ENCODE measurements at places on chromosomes 3 and 15.

- DNase-seq: peak; percentile 56
Measured at GRCh38 chr3:138082085-138082991, 33.1 kb downstream of the DZIP1L start.

DNA sequence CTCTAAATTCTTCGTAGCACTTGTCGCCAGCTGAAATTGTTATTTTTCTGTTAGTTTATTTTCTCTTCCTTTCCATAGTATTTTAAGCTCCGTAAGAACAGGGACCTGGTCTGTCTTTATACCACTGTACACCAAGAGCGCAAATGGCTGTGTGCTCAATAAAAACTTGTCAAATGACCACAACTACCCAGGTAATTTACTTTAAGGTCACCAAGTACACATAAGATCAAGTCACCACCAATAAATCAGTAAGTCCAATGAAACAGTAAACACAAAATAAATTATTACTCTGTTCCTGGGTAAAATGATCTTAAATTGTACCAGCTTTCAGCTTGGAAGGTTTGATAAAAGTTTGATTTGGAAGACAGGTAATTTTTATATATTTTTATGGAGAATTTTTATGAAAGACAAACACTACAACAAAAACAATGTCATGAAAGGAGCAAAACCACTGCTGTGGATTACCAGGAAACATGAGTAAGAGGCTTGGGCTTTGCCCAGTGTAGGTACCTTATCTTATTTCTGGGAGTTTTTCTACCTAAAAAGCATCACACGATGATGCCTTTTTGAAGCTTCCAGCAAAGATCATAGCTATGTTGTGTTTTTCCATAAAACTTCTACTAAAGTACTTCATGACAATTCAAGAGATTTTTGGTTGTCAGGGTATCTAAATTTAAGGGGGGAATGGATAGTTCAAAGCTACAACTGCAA is 406.8 kb downstream of the SHQ1 start:
- DNase-seq: no peak

- no peak for DNase-seq
Measured at GRCh38 chr3:39137991-39138803, 15.2 kb downstream of the CSRNP1 start.

- DNase-seq: no peak
Measured at GRCh38 chr15:51775967-51776816, 24.8 kb downstream of the TMOD2 start.

- no peak for DNase-seq
Measured at GRCh38 chr3:38507120-38507519, 11.0 kb downstream of the EXOG start.

GRCh38 chr3:132669256-132669777 is 9.2 kb downstream of the UBA5 start:
- DNase-seq: no peak

DNA sequence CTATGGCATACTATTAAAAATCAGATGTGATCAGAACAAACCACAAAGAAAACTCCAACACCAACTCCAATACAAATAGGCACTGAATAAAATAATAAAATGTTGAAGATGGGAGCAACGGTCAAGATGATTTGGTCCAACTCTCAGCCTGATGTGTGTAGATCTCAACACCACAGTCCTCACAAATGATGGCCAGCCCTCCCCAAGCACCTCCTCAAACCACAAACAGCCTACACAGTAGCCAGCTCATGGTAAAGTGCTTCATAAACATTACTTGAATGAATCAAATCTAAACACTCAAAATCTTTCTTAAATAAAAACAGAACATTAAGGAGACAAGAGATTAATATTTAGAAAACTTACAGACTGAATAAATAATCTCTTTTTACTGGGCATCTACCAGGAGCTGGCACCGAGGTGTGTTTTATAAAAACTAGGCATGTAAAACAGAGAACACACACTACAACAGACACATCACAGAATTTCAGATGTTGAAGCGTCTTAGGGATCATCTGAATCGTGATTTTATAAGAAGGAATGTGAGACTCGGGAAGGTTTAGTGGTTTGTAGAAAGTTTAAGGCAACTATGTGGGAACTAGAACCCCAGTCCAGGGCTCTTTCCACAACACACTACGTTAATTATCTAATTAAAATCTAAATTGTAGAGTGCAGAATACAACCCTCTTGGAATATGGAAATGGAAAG is 102.4 kb downstream of the MYLK start:
- no peak for DNase-seq

DNA sequence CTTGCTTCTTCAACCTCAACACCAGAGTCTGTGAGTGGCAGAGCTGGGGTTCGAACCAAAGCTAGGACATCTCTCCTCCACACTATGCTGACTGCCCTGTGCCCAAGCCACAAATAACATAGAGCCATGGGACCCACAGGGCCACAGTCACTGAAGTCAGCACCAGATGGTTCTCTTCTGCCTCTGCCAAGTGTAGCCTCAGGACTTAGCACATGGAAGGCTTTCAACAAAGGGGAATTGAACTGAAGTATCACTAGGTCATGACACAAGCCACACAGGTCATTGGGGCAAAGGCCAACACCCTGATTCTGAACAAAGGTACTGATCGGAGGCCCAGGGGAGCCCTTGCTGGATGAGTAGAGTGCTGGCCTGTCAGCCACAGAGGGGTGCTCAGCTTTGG is 83.6 kb downstream of the BDH1 start:
- no peak for DNase-seq

DNA sequence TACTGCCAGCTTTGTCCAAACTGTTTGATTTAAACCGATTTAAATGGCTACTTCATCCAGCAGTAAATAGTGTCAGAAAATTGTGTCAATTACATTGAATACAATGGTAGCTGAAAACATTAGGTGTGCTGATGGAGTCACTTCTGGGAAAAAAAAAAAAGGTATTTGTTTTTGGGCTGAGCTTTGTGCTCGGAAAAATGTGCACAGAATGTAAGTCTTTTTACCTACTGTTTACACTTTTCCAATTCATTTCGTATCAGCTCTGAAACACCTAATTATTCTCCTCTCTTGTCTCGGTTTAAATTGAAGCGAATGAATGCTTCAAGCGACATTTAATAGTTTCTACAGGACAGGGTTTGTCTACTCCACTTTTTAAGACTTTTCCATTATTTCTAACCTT is 1078.4 kb downstream of the ROBO1 start:
- no peak for DNase-seq

DNA sequence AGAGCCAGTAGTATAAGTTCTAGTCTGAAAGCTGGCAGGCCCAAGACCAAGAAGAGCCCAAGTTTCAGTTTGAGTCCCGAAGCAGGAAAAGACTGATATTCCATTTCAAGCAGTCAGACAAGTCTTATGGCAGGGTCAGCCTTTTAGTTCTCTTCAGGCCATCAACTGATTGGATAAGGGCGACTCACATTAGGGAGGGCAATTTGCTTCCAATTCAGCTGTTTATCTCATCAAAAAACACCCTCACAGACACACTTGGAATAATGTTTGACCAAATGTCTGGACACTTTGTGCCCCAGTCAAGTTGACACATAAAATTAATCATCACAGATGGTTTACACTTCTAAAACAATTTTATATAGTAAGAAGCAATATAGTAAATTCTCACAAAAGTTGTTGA is 69.7 kb downstream of the UBE2E2 start:
- no peak for DNase-seq

GRCh38 chr15:51363383-51363782 is 21.9 kb downstream of the GLDN start:
- DNase-seq: no peak

GRCh38 chr3:38212141-38212540 is 46.8 kb downstream of the OXSR1 start:
- DNase-seq: no peak

GRCh38 chr3:11059090-11059798 is 66.7 kb downstream of the SLC6A1 start:
- peak; percentile 38 for DNase-seq

GRCh38 chr3:58532794-58533220 is 4.2 kb downstream of the ACOX2 start:
- DNase-seq: peak; percentile 35

GRCh38 chr3:192022412-192022811 is 561.4 kb downstream of the PYDC2 start:
- DNase-seq: no peak

- no peak for DNase-seq
Measured at GRCh38 chr3:117761703-117762620, 1052.4 kb downstream of the TUSC7 start.

DNA sequence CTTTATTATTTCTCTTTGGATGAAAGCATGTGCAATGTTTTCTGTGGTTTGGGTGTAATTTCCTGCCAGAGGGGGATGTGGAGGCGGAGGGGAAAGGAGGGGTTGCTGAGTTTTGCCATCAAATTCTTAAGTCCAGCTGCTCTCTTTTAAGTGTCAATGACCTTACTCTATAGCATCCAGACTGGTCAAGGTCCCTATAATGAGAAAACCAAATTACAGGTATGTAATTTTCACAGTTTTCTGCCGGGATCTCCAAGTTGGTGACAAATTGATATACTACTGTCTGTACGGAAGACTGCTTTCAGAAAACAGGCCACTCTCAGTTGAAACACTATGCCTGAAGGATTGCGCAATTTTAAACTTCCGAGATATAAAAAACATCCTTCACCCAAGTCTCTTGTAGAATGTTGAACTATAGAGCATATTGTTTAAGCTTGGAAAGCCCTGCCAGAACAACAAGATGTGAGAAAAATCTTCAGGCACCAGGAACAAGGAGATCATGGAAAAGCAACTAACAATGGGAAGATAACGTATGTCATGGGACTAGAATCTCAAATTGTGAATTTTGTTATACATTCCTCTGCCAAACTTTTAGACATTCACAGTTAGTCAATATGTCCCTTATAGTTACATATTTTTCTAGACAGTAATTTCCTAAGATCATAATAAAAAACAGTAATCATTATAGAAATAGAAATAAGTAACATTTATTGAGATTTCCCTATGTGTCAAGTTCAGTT is 300.7 kb upstream of the SATB1 start:
- DNase-seq: no peak

DNA sequence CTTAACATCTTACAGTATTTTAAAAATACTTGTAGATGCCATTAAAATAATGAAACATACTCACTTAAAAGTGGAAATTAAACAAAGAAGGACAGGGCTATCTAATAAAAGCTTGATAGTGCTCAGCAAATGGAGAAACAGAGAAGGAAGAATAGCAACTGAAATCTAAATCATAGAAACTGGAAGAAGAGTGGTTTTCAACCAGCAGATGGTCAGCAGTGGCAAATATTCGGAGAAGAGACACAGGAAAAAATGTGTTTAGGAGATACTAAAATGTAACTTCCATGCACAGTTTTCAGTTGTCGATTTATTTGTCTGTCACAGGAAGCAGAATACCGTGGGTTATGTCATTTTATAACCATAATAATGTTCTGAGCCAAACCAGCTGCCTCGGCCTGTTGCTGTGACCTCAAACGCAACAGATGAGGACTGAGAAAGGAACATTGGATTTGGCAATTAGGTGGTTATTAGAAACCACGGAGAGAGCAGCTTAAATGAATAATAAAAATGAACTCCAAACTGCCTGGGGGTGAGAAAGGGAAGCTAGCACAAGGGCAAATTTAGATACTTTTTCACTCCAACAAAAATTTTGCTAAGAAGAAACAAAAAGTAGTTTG is 246.6 kb upstream of the KCNMB2 start:
- DNase-seq: no peak

GRCh38 chr3:80094589-80094988 is 326.8 kb upstream of the ROBO1 start:
- DNase-seq: no peak

GRCh38 chr15:80834906-80835305 is 55.7 kb downstream of the CEMIP start:
- DNase-seq: no peak

- DNase-seq: no peak
Measured at GRCh38 chr3:150925751-150926201, 20.5 kb upstream of the MINDY4B start.

- DNase-seq: peak; percentile 37
Measured at GRCh38 chr15:74053941-74054529, 28.3 kb downstream of the GOLGA6A start.

GRCh38 chr15:71755092-71755970 is 55.0 kb upstream of the NR2E3 start:
- no peak for DNase-seq

- DNase-seq: peak; percentile 95
Measured at GRCh38 chr3:99128725-99129505, 227.4 kb upstream of the DCBLD2 start.

DNA sequence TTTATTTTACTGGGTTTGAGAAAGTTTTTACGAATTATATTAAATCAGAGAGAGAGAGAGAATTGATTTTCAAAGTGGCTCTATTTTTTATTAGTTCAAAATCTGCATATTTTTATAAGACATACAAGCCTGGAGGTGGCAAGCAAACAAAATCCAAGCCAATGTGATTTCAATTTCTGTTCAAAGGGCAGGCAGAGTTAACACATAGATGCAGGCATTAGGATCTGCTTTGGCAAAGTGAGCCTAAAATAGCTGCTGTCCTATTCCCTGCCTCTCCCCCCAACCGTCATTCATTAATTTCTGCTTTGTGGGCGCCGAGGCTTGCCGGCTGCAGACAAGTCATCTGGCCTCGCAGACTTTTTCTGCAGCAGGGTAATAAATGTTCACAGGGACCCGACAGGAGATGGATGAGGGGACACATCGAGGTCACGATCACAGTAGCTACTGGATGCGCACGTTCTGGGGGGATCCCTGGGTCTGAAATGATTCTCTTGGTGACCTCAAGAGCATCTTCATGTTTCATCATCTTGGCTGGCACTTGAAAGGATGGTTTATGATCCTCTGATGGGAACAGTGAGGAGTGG is 123.9 kb upstream of the SLC6A11 start:
- DNase-seq: no peak

DNA sequence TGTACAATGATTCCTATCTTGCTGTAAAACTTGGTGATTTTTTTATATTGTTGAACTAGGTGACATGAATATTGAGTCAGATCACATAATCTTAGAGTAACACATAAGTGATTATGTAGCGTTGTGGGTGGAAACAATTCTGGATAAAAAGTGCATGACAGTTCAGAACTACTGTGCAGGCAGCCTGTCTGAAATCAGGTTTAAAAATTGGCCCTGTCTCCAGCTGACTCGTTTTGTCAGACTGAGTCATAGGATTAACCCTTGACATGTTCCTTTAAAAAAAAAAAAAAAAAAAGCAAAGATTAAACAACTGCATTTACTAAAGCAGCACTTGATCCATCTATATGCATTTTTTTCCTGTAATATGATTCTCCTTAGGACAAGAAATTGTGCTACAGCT is 160.0 kb upstream of the CGNL1 start:
- peak; percentile 42 for DNase-seq

DNA sequence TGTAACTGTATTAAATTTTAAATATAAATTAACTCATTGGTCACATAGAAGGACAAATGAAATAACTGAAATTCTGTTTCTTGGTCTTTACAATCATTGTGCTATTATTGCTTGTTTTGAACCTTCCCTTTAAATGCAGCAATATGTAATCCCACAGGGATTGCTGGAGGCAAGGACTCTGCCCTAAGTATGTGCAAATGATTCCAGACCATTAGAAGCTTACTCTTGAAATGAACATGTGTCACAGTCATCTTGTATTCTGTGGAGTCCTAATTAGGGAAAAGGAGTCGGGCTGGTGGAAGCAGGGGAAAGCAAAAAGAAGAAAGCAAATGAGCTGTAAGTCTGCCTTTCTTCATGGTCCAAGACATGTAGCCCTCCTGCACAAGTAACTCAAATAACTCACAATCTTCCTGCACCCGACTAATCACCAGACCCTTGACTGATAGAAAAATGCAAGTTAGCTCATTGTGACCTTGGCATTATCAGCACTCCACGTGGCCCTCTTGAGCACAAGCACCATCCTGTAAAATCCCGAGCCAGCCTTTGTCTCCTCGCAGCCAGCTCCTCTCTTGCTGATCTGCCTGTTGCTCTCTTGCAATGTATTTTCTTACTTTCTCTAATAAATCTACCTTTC is 2.3 kb upstream of the TMPRSS7 start:
- no peak for DNase-seq

- DNase-seq: no peak
Measured at GRCh38 chr15:84789762-84790161, 27.4 kb upstream of the ALPK3 start.
